ENCODE measurements at places on chromosomes 12 and 14.
A peak's percentile ranks its signal among the peaks of the same experiment; 100 is the strongest.

- DNase-seq = peak; percentile 79
These were observed 1.7 kb downstream of the PRICKLE1 start for GRCh38 chr12:42587601-42588523.

DNA sequence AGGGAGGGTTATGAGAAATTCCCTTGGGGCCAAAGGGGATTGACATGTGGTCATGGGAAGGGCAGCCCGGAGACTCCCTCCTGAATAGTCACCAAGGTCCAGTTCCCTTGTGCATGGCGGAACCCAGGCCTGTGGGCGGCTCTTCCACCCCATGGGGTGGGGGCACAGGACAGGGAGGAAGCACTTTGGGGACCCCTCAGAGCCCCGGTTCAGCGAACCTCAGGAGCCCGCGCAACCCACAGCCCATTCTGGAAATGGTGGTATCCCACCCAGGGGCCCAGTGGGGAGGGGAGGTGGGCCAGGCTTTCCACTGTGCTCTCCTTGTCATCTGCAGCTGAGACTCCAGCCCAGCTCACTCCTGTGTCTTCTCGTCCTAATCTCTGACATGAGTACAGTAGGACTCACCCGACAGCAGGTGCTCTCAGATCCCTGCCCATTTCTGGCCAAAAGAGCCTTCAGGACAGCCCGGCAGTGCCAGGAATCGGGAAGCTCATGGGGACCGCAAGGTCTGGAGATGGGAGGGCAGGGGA lies 255.2 kb upstream of the SFSWAP start:
- DNase-seq = no peak

DNA sequence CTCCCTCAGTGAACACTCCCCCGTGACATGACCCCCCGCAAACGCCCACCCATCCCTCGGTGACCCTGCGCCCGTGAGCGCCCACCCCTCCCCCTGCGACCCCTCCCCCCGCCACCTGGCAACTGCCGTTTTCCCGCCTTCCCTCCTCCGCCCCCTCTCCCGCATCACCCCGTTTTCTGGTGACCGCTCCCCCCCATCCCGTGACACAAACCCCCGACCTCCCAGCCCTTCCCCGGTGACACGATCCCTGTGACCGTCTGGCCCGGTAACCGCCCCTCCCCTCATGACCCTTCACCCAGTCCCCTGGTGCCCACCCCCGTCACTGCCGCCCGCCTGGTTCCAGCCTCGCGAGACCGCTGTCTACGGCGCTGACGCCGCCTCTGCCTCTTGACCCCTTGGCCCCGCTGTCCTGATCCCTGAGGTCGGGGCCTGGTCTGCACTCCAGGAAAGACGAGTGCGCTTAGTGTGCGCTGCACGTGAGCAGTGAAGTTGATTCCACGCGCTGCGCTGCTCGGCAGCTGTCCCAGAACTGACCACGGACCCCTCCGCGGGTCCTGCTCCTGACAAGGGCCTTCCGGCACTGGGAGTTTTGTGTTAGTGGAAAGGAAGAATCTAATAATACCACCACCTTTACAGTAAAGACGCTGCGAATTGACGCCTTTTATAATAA lies 59.4 kb downstream of the DDX51 start:
- peak; percentile 84 for DNase-seq

DNA sequence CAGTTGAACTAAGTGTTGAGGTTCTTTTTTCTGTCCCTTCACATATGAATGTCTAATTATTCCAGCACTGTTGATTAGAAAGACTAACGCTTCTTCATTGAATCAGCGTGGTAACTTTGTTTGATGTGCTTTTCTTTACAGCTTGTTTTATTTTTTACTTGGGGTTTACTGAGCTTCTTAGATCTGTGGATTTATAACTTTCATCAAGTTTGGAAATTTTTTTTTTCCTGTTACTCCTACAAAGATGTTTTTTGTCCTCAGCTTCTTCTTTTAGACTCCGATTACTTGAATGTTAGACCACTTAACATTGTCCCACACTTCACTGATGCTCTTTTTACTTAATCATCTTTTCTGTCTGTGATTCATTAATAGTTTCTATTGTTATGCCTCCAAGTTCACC lies 31.5 kb downstream of the NTN4 start:
- DNase-seq = no peak

- no peak for DNase-seq
These were observed 330.7 kb downstream of the CACNA1C start for GRCh38 chr12:2383325-2384028.

DNA sequence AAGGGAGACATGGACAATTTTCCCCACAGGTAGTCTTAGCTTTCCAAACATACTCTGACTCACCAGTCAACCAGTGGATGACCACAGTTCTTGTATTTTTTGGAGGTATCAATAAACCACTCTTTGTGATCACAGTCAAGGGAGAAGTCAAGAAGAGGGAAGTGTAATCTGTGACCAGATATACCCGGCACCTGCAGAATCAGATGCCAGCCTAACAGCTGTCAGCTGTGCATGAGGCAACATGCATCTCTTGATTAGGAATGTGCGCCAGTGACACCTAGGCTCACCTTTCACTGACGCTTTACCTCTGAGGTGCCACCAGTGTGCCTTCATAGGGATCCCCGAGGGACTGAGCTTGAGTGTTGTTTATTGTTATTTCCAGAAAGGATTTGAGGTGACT lies 20.0 kb downstream of the PROX2 start:
- peak; percentile 8 for DNase-seq

- no peak for DNase-seq
These were observed 1.4 kb upstream of the RDH5 start for GRCh38 chr12:55718624-55719275.

GRCh38 chr12:40031965-40032364 lies 73.9 kb downstream of the SLC2A13 start:
- no peak for DNase-seq

- peak; percentile 66 for DNase-seq
These were observed 27.5 kb downstream of the TCHP start for GRCh38 chr12:109927622-109928021.

GRCh38 chr12:128940090-128940888 lies 87.0 kb downstream of the GLT1D1 start:
- no peak for DNase-seq

GRCh38 chr14:72574715-72575114 lies 319.2 kb downstream of the DPF3 start:
- no peak for DNase-seq

- peak; percentile 63 for DNase-seq
These were observed 16.6 kb downstream of the HIP1R start for GRCh38 chr12:122851820-122852219.

DNA sequence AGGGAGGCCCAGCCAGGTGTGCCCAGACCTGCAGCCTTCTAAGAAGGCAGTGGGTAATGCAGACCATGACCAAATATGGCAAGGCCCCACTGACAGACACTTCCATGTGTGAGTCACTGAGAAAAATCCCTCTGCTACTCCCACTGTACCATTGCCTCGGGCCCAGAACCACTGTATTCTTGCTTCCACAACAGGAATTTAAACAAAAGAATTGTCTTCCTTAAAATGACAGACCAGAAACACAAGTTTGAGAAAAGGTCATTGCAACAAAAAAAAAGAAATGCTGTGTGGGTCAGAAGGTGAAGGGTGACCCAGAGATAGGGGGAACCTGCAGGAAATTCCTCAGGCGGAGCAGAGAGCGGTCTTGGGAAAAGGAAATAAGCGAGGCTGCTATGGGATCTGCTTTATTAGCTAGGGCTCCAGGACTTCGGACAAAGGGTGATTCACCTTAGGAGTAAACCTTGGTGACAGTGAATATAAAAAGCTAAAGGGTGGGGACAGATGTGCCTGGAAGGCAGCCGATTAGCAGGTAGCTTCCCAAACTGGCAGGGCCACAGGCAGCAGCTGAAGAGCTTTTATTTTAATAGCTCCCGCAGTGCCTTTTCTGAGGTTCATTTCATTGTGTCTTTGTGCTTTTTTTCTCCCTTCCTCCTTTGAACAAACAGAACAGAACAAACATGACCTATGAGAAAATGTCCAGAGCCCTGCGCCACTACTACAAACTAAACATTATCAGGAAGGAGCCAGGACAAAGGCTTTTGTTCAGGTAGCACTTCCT lies 185.3 kb upstream of the BCL2L14 start:
- DNase-seq = peak; percentile 99

- DNase-seq = no peak
These were observed 57.5 kb downstream of the ARHGAP5 start for GRCh38 chr14:32134448-32135097.

DNA sequence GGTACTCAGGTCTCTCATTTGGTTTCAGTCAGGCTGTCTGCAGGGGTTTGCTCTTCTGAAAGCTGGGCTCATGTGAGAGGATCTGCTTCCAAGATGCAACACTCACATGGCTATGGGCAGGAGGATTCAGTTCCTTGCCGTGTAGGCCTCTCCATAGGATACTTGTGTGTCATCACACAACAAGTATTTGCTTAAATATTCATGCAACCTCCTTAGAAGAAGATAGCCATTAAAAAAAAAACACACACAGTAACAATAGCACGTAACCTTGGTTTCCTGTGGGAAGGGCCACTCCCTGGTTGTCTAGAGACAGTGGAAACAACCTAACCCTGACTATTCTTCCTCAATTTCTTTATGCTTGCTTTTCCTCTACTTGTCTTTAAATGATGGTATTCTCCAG lies 31.8 kb upstream of the CLEC4E start:
- DNase-seq = no peak

DNA sequence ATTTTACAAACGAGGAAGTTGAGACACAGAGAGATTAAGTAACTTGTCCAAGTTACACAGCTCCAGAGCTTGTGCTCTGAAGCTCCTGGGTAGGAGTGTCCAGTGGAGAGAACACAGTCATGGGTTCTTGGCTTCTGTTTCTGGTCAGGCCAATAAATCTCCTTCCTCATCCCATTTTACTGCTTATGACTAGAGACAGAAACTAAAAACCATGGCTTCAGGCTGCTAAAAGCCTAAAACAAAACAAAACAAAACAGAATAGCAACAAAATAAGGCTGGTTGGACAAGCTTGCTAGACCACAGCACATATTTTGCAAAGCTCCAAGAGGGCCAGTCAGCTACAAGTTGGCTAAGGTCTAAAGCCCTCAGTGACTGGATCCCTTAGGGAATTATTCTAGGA lies 49.8 kb downstream of the PTGER2 start:
- DNase-seq = no peak

DNA sequence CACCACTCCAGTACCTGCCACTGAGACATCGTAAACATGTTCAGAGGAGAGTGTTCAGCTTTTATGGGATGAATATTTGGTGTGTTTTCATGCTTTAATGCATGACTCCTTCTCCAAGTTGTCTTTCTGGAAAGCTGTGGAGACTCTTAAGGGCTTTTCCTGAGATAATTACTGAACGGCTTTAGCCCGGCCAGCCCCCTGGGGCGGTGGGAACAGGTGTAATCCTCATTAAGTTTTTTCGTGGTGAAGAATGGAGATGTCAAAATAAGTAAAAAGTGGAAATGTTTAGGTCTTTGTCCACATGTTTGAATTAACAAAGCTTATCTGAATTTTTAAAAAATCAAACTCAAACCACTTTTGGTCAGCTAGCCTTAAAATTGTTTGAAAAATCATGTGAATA lies 1.5 kb downstream of the SYNE2 start:
- no peak for DNase-seq

GRCh38 chr12:47742253-47742825 lies 16.3 kb downstream of the RAPGEF3 start:
- DNase-seq = peak; percentile 82

DNA sequence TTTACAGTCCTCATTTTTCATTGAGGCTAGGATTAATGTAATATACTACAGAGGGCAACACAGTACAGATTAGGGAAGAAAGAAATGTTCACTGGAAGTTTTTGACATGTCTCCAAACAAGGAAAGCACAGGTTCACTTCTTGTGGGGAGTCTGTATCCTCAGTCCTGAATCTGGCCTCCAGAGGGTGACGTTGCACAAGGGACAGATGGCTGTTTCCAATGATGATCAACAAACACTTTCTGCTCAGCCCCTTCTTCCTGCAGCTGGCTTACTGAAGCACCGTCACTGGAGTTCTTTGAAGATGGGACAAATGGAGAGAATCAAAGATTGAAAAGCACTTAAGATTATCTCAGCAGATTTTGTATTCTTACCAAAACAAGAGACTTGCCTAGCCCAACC lies 123.3 kb upstream of the OR4E1 start:
- peak; percentile 35 for DNase-seq

GRCh38 chr12:121678716-121679300 lies 9.4 kb upstream of the MORN3 start:
- DNase-seq = no peak

GRCh38 chr14:95370076-95370475 lies 50.4 kb upstream of the CLMN start:
- DNase-seq = no peak

GRCh38 chr14:64692986-64693809 lies 11.0 kb upstream of the PLEKHG3 start:
- DNase-seq = no peak

DNA sequence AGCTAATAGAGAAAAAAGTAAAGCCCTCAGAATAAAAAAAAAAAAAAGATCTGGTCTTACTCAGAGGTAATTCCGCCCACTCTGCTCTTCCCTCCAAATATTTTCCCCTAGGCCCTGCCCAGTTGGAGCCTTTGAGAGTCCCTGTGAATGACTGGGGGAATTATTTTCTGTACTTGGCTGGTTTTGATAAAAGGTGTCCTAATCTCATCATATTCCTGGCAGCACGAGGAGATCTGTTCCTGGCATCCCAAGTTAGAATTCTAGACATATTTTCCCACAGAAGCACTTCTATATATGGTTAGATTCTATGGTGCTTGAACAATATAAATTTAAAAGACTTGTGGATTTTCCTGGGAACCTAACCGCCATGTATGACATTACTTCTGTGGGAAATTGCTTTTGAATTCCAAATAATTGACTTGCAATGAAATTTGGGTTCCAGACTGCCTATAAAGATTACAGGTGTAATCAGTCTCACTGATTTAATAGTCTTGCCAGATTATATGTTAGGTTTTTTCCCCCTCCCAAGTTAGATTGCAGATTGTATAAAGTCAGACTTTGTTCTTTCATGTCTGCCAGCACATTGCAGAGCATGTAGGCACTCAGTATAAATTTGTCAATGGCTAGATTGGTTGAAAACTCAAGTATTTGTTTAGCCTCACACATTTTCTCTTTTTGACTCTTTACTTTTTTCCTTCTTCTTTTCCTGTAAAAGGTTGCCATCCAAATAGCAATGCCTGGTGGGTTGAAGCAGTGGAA lies 12.3 kb downstream of the GPX2 start:
- no peak for DNase-seq

DNA sequence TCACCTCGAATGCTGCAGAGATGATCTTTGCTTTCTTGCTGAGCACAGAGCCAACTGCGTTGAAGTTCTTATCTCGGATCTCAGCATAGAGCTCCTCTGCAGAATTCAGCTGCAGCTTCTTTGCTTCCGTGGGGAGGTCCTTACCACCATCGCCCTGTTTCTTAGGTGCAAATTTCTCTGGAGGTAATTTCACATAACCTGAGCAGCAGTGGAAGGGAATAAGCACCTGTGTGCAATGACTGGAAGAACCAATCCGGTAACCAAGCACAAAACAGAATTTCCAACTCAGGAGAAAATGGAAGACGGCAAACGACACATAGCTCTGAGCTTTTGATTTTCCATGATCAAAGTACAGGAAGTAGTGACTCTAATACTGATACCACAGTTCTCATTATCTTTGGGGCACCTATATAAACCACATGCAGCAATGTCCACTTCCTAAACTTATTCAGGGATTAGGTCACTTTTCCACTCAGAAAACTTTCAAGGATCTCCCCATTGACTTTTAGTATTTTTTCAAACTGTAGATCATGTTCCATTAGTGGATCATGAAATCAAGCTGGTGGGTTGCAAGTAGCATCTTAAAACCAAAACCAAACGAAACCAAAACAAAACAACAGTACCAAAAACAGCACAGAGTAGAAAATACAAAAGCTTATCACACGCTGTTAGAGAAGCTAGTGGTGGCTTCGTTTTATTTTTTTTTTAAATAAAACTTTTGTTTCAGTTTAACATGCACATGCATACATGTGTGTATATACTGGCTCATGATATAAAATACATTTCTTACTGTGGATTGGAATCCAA lies 18.9 kb upstream of the DIABLO start:
- DNase-seq = no peak
